ENCODE measurements at places on chromosomes 4 and X. TPM values are rescaled to one million over a fixed set of nuclear protein-coding genes. Genes with fewer than 3 reads are reported as not detected.

MAGEB16 gene
- not detected for total RNA-seq

PRR27 gene
- not detected for total RNA-seq

POU3F4 gene
- not detected for total RNA-seq

SYNPO2 gene
- total RNA-seq, result 9.0 TPM

P2RY8 gene
- total RNA-seq, result not detected

RAB33A gene
- 0.15 TPM for total RNA-seq

FRMD7 gene
- total RNA-seq, result not detected

SFRP2 gene
- not detected for total RNA-seq

XPNPEP2 gene
- 86.4 TPM for total RNA-seq

RASL11B gene
- 0.54 TPM for total RNA-seq

FAM53A gene
- total RNA-seq, result 2.9 TPM

REELD1 gene
- not detected for total RNA-seq

CFI gene
- 21.2 TPM for total RNA-seq

IQCM gene
- not detected for total RNA-seq

TCEAL2 gene
- not detected for total RNA-seq

IL1RAPL2 gene
- not detected for total RNA-seq

ARMCX6 gene
- total RNA-seq, result 19.7 TPM

CLDN22 gene
- not detected for total RNA-seq

HSFX1 gene
- total RNA-seq, result 0.56 TPM

FGF2 gene
- 11.6 TPM for total RNA-seq

IL3RA gene
- total RNA-seq, result 2.8 TPM

MAGEC3 gene
- total RNA-seq, result not detected

SSX2B gene
- not detected for total RNA-seq

SERTM2 gene
- total RNA-seq, result not detected

JAKMIP1 gene
- not detected for total RNA-seq

NUDT10 gene
- total RNA-seq, result 2.1 TPM

PALLD gene
- total RNA-seq, result 16.0 TPM

MBNL3 gene
- total RNA-seq, result 4.2 TPM

SSX1 gene
- not detected for total RNA-seq

CHIC2 gene
- total RNA-seq, result 52.4 TPM

IDH3G gene
- 117 TPM for total RNA-seq

EDA gene
- 0.50 TPM for total RNA-seq

GLRA2 gene
- total RNA-seq, result not detected

NR3C2 gene
- 0.19 TPM for total RNA-seq

Data from cardiac ventricle fibroblast (primary cell).